ENCODE measurements at places on chromosomes 3 and 15.

DNA sequence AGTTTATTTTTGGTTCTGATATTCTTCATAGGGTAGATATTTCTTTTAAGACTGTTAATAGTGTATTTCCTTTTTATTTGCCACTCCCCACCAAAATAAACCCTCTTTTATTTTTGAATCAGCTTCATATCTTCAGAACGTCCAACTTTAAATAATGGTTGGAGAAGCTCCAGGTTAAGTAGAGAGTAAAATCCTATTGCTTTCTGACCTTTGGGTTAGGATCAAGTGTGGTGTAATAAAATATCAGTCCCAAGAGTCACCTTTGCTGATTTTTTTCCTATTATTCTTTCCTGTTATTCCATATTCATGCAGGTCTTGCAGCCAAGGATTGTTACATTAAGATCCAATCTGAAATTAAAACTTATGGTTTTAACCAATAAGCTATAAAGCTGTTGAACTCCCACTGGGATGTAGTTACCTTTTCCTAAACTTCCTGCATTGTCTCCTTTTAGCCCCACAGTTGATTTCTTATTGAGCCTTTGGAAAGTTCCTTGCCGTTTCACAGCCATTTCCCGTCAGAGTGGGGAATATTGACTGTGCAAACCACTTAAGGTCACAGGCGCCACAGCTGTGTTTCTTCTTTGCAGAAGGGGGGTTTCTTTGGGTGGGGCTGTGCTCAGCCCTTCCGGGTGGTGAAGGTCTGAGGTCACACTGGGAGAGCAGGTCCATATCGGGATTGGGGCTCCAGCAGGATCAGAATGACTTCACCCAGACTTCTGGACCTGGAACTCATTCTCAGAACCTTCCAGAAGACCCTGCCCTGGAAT is 287.3 kb upstream of the CTDSPL start:
- DNase-seq, result no peak

- DNase-seq, result no peak
Measured at GRCh38 chr3:42182555-42182954, 83.4 kb downstream of the CCK start.

- no peak for DNase-seq
Measured at GRCh38 chr3:120459196-120459595, 8.4 kb upstream of the FSTL1 start.

- no peak for DNase-seq
Measured at GRCh38 chr3:30467596-30468238, 138.7 kb upstream of the TGFBR2 start.

GRCh38 chr3:46849045-46849631 is 14.1 kb downstream of the MYL3 start:
- no peak for DNase-seq

GRCh38 chr3:72768006-72768441 is 80.2 kb downstream of the SHQ1 start:
- DNase-seq, result no peak

DNA sequence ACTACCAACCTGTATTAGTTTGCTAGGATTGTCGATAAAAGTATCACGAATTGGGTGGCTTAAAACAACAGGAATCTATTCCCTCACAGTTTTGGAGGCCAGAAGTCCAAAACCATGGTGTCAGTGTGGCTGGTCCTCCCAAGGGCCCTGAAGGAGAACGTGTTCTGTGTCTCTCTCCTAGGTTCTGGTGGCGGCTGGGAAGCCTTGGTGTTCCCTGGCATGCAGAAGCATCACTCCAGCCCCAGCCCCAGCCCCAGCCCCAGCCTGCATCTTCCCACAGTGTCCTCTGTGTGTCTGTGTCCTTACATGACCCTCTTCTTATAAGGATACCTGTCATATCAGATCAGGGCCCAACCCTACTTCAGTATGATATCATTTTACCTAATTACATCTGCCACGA is 272.5 kb upstream of the LYSMD4 start:
- no peak for DNase-seq

- no peak for DNase-seq
Measured at GRCh38 chr3:33732394-33732793, 14.3 kb upstream of the CLASP2 start.

- DNase-seq, result no peak
Measured at GRCh38 chr3:71045917-71046282, 537.6 kb downstream of the FOXP1 start.

GRCh38 chr3:185884641-185885040 is 53.2 kb downstream of the TRA2B start:
- DNase-seq, result no peak

- no peak for DNase-seq
Measured at GRCh38 chr15:89790661-89791060, 14.5 kb downstream of the MESP2 start.

DNA sequence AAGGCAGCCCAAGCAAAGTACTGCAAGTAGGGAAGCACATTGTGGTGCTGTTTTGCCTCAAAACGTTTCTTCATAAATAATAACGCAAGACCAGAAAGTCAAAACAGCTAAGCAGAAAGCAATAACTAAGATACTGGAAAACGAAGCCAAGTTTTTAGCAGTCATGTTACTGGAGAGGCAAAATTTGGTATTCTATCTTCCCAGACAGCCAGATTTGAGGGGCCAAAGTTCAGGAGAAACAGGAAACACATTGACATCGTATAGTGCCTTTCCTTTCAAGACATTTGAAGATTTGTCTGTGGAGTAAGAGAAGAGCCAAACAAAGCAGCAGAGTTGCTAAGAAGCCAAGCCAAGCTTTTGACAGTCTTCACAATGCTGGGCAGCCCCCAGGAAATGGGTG is 843.6 kb upstream of the NECTIN3 start:
- no peak for DNase-seq
